ENCODE measurements at places on chromosomes 7 and 10.

GRCh38 chr10:104509981-104510380 lies 131.1 kb upstream of the SORCS3 start:
- no peak for DNase-seq

- no peak for DNase-seq
Measured at GRCh38 chr10:98255146-98255877, 12.7 kb downstream of the LOXL4 start.

DNA sequence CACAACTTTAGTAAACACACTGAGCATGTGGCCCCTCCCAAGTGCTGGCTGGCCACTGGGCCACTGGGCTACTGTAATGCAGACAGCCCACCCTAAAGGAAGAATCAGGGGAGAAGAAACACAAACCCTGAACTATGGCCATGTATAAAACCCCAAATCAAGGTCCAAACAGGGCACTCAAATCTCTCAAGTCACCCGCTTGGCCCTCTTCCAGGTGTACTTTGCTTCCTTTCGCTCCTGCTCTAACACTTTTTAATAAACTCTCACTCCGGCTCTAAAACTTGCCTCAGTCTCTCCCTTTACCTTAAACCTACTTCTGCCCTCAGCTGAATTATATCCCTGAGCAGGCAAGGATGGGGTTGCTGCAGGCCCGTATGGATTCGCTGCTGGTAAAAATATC lies 72.6 kb downstream of the TPK1 start:
- no peak for DNase-seq

DNA sequence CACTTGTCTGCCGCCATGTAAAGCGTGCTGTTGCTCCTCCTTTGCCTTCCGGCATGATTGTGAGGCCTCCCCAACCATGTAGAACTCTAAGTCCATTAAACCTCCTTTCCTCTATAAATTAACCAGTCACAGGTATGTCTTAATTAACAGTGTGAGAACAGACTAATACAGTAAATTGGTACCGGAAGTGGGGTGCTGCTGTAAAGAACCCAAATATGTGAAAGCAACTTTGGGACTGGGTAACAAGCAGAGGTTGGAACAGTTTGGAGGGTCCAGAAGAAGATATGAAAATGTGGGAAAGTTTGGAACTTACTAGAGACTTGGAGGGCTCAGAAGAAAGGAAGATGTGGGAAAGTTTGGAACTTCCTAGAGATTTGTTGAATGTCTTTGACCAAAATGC lies 106.8 kb upstream of the DIP2C start:
- DNase-seq, result no peak

- DNase-seq, result peak; percentile 33
Measured at GRCh38 chr10:50807851-50808776, 68.4 kb downstream of the ASAH2B start.

- DNase-seq, result no peak
Measured at GRCh38 chr7:35971133-35971891, 170.5 kb downstream of the SEPTIN7 start.

DNA sequence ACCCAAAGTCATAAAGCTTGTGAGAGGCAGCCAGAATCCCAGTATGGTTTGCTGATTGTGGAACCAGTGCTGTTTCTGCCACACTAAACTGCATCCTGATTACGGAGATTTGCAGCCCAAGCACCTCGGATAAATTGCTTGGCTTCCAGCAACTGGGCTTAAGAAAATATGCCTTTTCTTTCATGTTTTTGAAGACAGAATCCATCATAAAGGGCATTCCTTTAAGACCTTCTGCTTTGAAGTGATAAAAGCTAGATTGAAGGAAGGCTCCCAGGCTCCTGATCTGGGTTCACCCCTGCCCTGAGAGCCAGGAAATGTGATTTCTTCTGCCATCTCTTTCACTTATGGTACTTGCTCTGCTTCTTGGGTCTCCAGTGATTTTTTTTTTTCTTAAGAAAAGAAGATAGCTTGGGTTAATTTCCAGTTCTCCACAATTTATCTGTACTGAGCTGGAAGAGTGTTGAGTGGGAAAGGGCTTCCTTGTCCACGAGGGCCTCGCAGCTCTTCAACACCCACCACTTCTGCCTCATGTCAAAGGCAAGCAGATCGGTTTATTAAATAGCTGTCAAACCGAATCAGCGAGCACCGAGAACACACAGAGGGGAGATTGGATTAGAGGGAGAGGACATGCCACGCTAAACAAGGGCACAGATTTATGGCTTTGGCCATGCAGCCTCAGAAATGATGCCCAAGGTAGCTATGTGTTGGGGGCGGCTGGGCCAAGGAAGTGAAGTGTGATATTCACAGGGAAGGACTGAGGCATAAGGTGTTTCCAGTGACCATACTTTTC lies 94.9 kb upstream of the TBX20 start:
- DNase-seq, result no peak

DNA sequence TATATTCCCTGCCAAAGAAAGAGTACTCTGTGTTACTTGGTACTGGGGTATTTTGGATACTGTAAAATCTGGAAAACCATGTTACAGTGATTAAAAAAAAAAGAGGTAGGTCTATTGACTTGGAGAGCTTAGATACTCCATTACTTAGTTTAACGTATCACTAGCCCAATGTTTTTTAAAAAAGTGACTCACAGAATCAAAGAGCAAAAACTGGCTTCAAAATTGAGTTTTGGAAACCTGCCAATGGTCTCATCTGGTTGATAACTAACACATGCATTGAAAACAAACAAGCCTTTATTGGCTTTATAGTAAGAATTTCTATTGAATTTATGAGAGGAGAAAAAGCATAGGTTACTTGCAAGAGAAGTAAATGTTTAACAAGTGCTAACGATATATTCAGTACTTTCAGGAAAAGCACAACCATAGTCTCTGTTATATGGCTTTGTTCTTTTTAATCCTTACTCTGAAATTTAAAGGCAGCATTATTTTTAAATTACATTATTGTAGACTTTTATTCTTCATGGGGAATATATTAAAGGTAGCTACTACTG lies 563.3 kb upstream of the SORCS1 start:
- no peak for DNase-seq

- peak; percentile 75 for DNase-seq
Measured at GRCh38 chr10:90969947-90970673, 49.2 kb upstream of the ANKRD1 start.

- DNase-seq, result no peak
Measured at GRCh38 chr7:2553831-2554581, 1.3 kb downstream of the BRAT1 start.

DNA sequence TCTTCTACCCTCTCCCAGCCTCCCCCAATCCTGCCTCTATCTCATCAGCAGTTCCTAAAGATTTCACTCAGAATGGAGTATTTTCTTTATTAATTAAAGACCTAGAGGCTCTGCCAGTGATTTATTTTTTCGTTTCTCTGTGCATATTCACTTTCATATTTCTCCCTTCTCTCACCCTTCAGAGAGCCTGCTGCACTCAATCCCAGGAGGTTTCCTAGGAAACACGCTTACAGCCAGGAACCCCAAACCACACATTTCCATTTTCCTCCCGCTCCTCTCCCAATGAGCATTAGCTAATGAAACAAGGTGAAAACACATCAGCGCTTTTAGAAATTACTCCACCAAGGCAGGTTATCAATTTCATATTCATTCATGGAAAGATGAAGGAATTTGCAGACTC lies 180.2 kb downstream of the FRMD4A start:
- no peak for DNase-seq

DNA sequence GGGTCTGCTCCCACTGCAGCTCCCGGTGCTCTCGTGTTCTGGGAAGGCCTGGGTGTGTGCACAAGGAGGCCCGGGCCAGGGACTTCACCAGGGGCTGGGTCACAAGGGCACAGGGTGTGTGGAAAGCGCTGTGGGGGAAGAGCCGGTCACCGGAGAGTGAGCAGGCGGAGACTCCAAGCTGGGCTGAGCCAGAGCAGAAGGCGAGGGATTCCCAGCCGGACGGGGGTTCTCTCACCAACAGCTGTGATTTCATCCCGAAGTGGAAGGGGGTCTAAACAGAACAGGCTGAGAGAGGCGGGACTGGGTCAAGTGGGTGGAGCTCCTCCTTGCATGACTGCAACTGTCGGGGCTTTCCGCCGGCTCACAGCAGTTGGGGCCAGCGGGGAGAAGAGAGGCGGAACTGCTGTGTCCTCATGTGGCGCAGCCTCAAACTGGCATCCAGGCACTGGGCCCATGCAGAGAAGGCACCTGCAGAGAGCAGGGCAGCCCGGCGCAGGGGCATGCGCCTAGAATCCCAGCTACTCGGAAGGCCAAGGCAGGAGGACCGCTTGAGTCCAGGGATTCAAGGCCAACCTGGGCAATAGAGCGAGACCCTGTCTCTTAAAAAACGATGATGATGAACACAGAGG lies 7.6 kb upstream of the ORAI2 start:
- no peak for DNase-seq

DNA sequence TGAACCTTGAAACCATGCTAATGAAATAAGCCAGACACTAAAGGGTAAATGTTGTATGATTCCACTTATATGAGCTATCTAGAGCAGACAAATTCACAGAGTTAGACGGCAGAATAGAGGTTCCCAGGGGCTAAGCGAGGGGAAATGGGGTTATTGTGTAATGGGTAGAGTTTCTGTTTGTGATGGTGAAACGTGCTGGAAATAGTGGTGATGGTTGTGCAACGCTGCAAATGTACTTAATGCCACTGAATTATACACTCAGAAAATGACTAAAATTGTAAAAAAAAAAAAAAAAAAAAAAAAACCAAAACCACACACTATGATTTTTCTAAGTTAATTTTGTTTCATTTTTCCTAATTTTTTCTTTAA lies 30.0 kb downstream of the SFXN4 start:
- DNase-seq, result no peak

DNA sequence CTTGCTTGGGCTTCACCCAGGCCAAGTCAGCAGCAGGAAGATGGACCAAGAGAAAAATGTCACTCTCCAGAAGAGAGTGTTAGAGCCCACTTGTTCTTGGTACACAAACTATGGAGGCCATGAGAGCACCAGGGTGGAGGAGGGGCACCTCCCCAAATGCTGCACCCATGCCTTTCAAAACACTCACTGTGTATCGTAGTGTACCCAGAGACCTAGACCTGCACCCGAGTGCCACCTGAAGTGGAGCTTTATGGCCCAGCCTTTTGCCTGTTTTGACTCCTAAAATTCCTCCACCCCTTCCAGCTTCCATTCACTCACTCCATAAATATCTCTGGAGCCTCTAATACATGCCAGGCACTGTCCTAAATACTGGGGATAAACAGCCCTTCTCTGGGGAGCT lies 5.0 kb downstream of the SFTPD start:
- DNase-seq, result no peak

DNA sequence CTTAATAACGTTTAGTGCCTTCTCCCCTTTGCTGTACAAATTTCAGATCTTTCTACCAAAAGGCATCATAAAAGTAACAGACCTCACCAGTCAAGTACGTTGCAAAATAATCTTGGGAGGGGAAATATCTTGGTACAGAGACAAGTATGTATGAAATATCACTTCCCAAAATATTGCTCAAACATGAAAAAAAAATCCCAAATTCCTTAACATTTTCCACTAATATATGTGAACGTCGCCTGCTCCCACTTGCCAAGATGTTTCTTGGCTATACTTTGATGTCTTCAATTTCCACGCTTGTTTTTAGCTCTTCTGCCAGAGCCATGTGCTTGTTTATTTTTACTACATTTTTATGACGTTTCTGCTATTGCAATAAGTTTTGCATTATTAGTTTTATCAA lies 223.5 kb downstream of the PLXNA4 start:
- DNase-seq, result no peak

GRCh38 chr10:101939008-101939648 lies 95.5 kb upstream of the KCNIP2 start:
- DNase-seq, result no peak

GRCh38 chr7:47080816-47081215 lies 501.1 kb downstream of the TNS3 start:
- no peak for DNase-seq

GRCh38 chr7:67019562-67020390 lies 23.1 kb downstream of the TYW1 start:
- no peak for DNase-seq

DNA sequence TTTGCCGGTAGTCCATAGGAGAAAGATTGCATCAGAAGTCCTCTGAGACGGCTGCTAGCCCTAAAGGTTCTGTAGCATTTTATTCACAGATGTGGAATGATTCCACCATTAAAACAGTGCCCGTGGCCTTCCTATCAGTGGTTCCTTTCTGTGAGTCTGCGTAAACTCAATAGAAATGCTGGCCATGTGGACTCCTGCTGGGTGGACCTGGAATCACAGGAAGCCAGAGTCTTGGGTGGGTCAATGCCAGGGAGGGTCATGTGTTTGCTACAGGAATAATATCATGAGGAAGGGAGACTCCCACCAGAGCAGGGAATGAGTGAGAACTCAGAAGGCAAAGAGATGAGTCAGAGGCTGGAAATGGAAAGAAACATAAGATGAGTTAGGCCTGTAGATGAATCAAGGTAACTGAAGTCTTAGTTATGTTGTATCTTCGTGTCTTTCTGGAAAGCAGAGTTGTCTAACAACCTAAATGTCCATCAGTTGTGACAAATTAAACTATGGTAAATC lies 410.4 kb upstream of the AUTS2 start:
- DNase-seq, result no peak

- no peak for DNase-seq
Measured at GRCh38 chr10:4775808-4776207, 50.2 kb upstream of the AKR1E2 start.

DNA sequence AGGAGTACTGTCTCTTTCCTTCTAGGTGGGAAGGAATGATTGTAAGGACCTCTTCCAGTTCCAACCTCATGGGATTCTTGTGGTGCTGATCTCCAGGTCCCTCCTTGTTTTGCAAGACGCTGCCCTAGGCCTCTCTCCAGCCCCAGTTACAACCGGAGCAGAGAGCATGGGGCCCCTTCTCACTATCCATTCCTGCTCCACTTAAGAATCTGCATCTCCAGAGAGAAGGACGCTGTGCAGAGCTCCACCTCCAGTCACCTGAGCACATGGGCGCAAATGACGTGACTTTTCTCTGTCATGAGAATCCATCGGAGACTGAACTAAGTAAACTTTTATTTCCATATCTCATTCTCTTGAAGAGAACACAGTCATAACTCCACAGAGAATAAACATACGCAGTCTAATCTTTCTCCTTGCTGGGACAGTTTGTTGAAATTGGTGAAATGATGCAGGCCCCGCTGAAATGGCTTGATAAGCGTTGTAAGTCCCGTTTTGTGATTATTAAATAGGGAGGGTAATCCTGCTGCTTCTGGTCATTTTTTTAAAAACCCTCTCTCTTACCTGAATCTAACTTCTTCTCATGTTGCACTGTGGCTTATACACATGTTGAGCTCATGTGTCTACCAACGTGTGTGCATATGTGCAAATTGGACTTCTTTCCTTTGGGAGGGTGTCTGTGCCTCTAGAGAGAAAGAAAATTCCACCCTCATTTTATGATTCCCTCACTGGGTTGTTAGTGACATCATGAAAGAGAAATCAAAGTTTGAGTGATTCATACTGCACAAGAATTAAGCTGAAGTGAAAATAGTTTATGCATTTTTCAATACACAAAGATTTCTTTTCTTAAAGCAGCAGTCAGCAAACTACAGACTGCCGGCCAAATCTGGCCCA lies 133.2 kb upstream of the TBX20 start:
- DNase-seq, result no peak

GRCh38 chr10:70984986-70985722 lies 96.8 kb upstream of the PCBD1 start:
- DNase-seq, result no peak

GRCh38 chr10:36602374-36602773 lies 523.0 kb upstream of the ANKRD30A start:
- no peak for DNase-seq

All from mesendoderm (in vitro differentiated cells).